Epithelial cell of umbilical artery (primary cell): ENCODE measurements at places on chromosomes 1 and 21. TPM values are rescaled to one million over a fixed set of nuclear protein-coding genes. Genes with fewer than 3 reads are reported as not detected.

Gene BLACAT1
- total RNA-seq, result not detected in 2 replicates

Gene SAMSN1
- 1.2 and 9.4 TPM in 2 replicates for total RNA-seq

Gene BATF3
- total RNA-seq, result 0.15 and 0.97 TPM in 2 replicates

Gene CHIA
- not detected in 2 replicates for total RNA-seq

Gene SELP
- 0.30 and 0.32 TPM in 2 replicates for total RNA-seq

Gene BNIPL
- total RNA-seq, result 0.32 and 0.46 TPM in 2 replicates

Gene TCHH
- not detected in 2 replicates for total RNA-seq

Gene DENND2D
- total RNA-seq, result 0.97 and 2.3 TPM in 2 replicates

Gene PHTF1
- 41.9 and 52.1 TPM in 2 replicates for total RNA-seq

Gene ETV3L
- not detected in 2 replicates for total RNA-seq

Gene OLFM3
- total RNA-seq, result under 0.01 TPM in 1 of 2 replicates, not detected in the other

Gene KIAA0040
- 9.3 and 21.4 TPM in 2 replicates for total RNA-seq

Gene ATP1B1
- total RNA-seq, result 13.3 and 33.3 TPM in 2 replicates

Gene RPTN
- total RNA-seq, result not detected in 2 replicates

Gene RNF186
- not detected in 2 replicates for total RNA-seq

Gene NID1
- 47.0 and 61.4 TPM in 2 replicates for total RNA-seq

Gene GPR37L1
- total RNA-seq, result not detected in 2 replicates

Gene PTAFR
- total RNA-seq, result under 0.01 TPM in 2 replicates

Gene HMGCS2
- total RNA-seq, result not detected in 2 replicates

Gene RGS8
- not detected in 2 replicates for total RNA-seq

Gene ARHGAP30
- total RNA-seq, result not detected in 2 replicates

Gene CNR2
- not detected in 2 replicates for total RNA-seq

Gene ELAPOR1
- 0.15 and 0.32 TPM in 2 replicates for total RNA-seq

Gene HRNR
- total RNA-seq, result not detected in 2 replicates

Gene NBPF9
- 11.4 and 15.0 TPM in 2 replicates for total RNA-seq

Gene NEGR1
- total RNA-seq, result 3.6 and 3.8 TPM in 2 replicates

Gene OR2G6
- not detected in 2 replicates for total RNA-seq

Gene TMEM183A
- 125 and 129 TPM in 2 replicates for total RNA-seq
